ENCODE measurements at places on chromosomes 3 and 15.

DNA sequence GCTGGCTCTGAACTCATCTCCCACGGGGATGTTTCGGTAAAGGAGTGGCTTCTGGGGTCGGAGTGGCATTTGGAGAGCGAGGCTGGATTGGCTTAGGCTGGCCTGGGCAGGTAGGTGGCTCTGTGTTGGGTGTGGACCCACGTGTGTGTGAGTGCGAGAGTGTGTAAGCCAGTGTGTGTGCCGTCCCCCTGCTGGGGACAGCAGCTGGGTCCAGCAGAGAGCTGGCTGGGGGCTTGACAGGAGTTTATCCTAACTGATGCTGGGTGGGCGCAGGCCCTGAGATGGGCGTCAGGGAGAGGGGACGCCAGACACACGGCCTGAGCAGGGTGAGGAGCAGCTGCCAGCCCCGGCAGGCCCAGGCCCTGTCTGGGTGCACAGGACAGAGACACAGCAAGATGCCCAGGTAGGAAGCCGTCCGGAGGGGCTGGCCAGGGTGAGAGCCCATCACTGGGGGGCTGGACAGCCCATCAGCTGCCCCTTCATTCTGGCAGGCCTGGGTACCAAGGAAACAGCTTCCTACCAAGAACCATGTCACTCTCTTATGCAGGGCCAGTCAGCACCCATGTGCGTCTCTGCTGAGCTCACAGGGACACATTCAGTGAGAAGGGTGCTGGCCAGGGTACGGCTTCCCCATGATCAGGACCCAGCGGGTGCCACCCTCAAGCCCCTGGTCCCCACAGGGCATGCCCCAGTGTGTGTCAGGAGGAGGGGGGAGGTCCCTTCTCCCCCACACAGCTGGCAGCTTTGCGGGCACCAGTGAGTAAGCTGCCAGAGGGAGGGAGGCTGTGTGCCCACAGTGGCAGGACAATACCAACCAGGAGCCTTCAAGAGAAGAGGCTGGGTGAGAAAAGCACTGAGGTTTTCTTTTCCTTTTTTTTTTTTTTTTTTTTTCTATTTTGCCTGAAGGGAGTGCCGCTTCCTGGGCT is 1.1 kb downstream of the PAK6 start:
- no peak for DNase-seq

- no peak for DNase-seq
Observed at GRCh38 chr3:194245975-194246561, 105.1 kb downstream of the CPN2 start.

DNA sequence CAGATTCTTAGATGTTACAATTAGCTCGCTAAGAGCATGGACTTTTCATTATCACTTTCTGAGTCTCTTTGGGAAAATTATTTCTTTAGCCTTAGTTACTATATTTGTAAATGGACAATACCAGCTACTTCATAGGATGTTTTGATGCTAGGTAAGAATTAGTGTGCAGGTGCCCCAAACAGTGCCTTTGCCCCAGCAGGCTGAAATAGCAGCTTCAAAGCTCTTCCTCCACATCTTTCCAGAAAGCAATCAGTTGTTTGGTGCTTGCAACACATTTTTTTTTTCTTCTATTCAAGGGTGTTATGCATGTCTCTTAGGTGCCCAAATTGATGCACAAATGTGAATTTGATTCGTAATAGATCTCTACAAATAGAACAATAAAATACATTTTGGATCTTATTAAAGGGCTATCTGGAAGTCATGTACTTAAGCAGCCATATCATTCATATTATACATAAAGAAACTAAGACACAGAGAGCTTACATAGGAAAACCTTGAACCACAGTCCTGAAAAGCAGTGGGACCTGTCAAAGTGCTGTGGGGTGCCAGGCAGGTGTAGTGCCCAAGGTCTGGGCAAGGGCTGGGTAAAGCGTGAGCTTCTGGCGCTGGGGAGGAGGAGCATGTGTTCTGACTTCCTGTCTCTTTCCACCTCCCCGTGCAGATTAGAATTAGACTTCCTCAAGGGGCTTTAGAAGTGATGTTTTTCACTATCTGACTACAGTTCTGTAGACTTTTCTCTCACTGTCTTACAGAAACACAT is 62.9 kb downstream of the FNDC3B start:
- peak; percentile 27 for DNase-seq

DNA sequence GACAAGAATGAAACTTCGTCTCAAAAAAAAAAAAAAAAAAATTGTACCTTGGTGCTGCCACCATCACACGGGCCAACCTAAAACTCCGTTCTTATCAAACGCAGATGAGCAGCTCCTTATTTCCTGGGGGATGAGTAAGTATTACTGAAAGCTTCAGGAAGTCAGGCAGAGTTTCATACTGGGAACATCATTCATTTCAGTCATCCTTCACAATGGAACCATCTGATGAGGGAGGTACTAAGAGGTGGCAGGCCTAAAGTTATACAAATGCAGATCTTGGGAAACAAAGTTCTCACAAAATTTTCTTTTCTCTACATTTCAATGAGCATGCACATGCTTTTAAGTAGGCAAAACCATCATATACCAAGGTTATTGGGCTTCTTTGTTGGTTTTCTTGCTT is 636.0 kb upstream of the LMCD1 start:
- no peak for DNase-seq

GRCh38 chr3:430186-430585 is 233.6 kb downstream of the CHL1 start:
- DNase-seq, result no peak

DNA sequence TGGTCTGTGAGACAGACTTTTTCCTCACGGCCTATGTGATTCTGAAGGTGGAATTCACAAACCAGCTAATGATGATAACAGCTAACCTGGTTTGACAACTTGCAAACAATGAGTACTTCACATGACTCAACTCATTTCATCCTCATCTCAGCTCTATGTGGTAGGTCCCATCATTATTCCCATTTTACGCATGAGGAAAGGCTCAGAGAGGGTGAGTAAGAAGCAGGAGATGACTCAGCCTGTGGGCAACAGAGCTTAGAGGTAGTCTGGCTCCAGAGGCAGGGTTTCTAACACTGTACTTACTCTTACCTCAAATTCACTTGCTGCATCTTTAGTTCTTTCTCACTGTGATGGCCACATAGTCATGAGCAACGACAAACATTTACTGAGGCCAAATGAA is 25.8 kb upstream of the PSMD6 start:
- DNase-seq, result no peak
